ENCODE measurements at places on chromosomes 12 and 14.

- DNase-seq, result no peak
Measured at GRCh38 chr12:94305130-94305957, 154.3 kb downstream of the CEP83 start.

DNA sequence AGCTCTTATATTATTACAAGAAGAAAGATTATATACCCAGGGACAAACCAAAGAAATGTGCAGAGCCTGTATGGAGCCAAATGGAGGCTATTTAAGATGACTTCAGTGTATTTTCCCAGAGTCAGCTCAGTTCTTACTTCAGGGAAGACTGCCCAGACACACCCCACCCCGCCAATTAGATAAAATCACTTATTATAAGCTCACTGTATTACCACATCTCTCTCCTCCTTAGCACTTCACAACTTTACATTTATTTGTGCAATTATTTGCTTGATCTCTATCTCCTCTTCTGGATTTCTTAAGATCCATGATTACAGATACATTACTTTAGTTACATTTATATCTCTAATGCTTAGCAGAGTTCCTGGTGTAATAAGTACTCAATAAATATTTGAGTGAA lies 24.7 kb upstream of the WDR89 start:
- DNase-seq, result no peak

- peak; percentile 49 for DNase-seq
Measured at GRCh38 chr14:63542231-63542999, 762 bp downstream of the PPP2R5E start.

DNA sequence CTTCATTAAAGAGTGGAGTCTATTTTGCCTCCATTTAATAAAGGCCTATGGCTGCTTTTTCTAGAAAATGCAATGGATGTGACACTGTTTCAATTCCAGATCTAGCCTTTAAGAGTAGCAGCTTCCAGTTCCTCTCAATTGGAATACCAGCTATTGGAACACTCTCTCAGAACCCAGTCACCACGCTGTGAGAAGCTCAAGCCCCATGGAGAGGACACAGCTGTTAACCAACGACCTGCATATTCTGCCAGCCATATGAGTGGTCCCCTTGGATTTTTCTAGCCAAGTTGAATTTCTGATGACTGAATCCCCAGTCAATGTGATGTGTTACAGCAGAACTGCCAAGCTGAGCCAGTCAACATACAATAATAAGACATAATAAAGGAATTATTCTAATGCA lies 131.8 kb downstream of the TMTC3 start:
- no peak for DNase-seq

GRCh38 chr12:116454950-116455447 lies 104.2 kb upstream of the MAP1LC3B2 start:
- peak; percentile 99 for DNase-seq

GRCh38 chr12:93135286-93136239 lies 206.5 kb upstream of the EEA1 start:
- peak; percentile 6 for DNase-seq

- no peak for DNase-seq
Measured at GRCh38 chr12:50647031-50647430, 116.9 kb upstream of the ATF1 start.

DNA sequence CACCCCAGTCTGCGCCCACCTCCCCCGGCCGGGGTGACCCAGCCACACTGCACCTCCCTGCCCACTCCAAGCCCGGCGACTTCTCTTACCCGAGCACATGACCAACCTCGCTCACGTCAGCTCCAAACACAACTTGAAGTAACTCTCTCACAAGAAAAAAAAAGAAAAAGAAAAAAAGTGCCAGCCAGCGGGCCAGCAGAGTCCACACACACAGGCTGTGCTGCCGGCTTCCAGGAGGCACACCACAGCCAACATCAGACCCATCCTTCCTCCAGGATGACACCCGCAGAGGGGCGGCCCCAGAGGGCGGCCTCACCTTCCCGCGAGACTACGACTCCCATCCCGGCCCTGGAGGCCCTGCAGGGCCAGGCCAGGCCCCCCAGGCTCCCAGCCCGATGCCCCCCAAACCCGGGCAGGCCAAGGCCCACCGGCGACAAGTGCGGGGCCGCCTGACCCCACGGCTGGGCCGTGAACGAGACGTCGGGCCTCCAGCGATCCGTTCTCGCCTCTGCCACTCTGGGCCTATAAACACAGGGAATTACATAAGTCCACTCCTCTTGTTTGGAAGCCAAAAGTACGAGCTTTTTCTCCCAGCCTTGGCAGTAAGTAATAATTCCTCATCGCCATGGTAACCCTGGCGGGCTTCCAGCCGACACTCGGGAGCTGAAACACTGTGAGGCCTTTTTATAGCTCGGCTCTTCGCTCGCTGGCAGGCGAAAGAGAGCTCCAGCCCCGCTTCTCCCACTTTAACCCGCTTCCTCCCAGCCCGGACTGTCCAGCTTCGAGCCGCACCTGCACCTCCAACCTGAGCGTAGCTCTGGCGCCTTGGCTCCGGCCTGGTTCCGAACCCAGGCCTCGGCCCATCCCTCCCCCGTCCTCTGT lies 49.1 kb downstream of the NCOR2 start:
- DNase-seq, result peak; percentile 94

DNA sequence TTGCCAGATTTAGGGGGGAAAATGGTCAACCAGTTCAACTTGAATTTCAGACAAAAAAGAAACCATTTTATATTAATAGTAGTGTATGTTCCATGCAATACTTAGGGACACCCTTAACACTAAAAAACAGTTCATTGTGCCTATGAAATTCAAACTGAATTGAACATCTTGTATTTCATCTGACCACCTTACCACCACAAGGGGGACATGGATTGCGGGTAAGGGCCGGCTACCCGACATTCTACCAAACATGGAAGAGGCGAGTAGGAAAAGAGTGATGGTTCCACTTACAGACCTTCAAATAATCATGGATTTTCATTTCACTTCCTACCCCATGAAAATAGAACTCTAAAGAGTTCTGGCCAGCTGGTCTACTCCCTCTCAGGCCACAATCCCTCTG lies 10.3 kb upstream of the STK38L start:
- DNase-seq, result peak; percentile 18

DNA sequence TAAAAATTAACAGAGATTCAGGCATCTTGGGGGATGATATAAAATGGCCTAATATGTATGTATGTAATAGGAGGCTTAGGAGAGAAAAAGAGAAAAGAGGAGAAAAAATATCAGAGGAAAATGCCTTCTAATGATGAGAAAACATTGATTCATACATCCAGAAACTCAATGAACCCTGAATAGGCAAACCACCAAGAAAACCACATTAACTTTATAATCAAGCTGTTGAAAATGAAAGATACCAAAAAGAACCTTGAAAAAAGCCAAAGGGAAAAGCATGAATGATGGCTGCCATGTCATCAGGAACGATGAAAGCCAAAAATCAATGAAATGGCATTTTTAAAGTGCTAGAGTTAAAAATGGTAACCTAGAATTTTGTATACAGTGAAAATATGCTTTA lies 180.2 kb downstream of the EPS8 start:
- DNase-seq, result no peak

DNA sequence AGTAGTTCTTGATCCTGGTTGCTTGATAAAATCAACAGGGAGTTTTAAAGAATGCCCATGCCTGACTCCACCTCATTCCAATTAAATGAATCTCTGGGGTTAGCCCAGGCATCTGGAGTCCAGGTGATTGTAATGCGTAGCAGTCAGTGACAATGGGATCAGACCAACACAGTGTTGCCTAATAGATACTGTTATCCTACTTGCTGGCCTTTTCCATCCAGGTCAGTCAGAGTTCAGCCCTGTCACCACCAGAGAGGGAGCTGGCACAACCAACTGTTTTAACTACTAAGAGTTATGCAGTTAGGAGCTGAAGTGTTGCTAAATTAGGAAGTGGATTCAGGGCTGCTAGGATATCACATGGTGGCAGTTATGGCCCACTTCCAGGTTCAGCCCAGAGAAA lies 107.1 kb downstream of the GPR135 start:
- peak; percentile 81 for DNase-seq

DNA sequence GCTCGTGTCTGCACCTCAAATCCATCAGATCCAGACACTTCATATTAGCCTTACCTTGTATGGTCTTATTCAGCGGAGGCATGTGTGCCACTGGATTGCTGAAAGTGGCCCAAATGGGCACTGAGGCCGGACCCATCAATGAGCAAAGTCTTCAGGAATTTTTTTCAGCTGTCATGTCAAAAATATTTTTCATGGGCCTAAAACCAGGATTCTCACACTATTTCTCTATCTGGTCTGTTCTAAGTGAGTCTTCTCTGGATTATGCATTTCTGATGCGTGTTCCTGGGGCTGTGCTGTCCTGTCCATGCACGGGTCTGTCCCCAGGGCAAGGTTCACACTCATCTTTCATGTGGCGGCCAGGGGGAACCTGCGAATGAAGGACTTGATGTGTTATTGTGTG lies 94.6 kb downstream of the KCNA5 start:
- DNase-seq, result no peak

GRCh38 chr12:50051101-50051806 lies 6.1 kb upstream of the ASIC1 start:
- DNase-seq, result no peak

DNA sequence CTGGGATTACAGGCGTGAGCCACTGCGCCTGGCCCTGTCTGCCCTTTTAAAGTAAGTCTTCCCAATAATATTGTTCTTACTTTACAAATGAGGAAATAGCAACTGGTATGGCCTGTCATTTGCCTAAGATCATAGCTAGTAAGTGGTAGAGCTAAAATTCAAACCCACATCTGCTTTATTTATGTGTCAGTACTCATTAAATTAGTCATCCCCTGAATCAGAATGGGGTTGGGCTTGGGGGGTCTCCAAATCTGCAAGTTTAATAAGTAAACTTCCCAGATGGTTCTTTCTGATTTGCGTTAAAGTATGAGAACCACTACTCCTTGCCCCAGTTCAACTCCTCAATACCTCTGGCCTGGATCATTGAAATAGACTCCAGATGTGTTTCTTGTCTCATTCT lies 96.2 kb downstream of the FAR2 start:
- DNase-seq, result no peak

GRCh38 chr14:31127690-31128089 lies 79.9 kb downstream of the HECTD1 start:
- DNase-seq, result no peak

GRCh38 chr12:52442600-52443061 lies 8.5 kb upstream of the KRT75 start:
- peak; percentile 91 for DNase-seq

DNA sequence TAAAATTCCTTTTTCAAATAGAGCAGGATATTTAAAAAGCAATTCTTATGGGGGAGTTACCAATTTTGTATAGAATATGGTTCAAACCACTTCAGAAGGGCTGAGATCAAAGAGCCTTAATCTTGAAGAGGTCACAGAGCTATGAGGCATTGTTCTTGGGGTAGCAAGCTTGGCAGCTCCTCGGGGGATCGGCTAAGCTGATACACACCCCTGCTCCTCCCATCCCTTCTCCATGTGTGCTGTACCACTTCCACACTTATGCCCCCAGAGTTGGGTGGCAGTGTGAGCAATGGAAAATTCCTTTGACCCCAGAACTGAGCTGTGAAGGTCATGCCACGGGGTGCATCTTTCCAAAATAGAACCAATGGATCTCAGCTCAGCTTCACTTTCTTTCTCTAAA lies 15.0 kb upstream of the TMEM30B start:
- DNase-seq, result no peak

- DNase-seq, result peak; percentile 42
Measured at GRCh38 chr14:90518941-90519256, 122.1 kb downstream of the CALM1 start.

DNA sequence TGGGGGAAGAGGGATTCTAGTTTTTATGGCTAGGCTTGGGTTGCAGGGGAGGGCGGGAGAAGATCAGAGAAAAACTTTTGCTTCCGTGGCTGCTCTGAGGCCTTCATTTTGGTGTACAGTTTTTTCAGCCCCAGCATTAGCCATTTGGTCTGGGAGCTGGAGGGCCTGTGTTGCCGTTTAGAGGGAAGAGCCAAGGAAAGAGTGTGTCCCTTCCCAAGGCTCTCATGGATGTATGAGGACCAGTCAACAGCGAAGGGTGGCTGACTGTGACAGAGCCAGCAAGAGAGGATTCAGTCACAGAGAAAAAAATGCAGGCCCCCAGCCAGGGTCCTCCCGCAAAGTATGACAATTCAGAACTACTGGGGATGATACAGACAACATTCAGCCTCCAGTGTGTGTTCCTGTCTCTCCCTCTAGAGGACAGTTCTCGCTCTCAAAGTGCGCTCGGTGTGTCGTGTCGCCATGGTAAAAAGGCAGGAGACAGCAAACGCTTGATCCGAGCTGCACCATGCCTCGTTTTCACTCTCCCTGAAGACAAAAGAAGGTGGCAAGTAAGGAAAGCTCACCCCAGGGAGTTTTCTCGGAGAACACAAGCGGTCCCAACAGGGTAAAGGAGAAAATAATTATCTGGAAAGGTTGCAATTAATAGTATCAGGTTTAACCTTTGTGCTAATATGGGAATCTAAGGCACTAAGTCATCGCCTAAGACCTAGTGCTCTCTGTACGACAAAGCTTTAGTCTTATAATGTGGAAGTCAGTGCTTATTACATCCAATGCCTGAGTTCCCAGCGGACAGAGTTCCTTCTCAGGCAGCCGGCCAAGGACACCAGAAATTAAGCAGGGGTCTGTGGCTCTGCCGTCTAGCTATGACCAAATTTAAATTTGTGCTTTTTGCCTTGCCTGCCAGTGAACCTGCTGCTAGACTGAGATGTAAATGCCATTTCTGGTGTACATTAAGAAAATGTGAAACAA lies 157.3 kb upstream of the PLXNC1 start:
- DNase-seq, result peak; percentile 69

GRCh38 chr14:34369648-34370030 lies 92.4 kb downstream of the SPTSSA start:
- DNase-seq, result no peak

- DNase-seq, result no peak
Measured at GRCh38 chr12:53577941-53578352, 48.2 kb downstream of the ATF7 start.

DNA sequence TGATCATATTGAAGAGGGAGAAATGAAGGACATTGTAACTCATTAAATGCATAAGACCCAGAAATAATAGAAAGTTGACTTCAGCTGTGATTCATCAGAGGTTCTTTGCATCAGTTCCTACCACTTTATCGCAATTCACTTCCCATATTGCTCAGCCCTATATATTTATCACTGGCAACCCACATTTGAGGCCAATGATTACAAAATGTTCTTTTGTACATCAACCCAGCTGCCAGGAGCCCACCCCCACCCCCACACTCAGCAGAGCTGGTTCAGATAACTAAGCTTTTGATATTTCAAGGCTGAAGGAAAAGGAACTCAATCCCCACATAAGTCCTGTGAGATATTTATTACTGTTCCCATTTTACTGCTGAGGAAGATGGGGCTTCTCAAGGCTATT lies 51.2 kb upstream of the TMPO start:
- DNase-seq, result no peak

- peak; percentile 10 for DNase-seq
Measured at GRCh38 chr12:3604748-3605586, 114.0 kb downstream of the PRMT8 start.

All from ELR (cell line).